ENCODE measurements at places on chromosomes 3 and 15. TPM values are rescaled to one million over a fixed set of nuclear protein-coding genes. Genes with fewer than 3 reads are reported as not detected.

The RYR3 gene
- 1.1 TPM for total RNA-seq

The CD200 gene
- 7.1 TPM for total RNA-seq

DNA sequence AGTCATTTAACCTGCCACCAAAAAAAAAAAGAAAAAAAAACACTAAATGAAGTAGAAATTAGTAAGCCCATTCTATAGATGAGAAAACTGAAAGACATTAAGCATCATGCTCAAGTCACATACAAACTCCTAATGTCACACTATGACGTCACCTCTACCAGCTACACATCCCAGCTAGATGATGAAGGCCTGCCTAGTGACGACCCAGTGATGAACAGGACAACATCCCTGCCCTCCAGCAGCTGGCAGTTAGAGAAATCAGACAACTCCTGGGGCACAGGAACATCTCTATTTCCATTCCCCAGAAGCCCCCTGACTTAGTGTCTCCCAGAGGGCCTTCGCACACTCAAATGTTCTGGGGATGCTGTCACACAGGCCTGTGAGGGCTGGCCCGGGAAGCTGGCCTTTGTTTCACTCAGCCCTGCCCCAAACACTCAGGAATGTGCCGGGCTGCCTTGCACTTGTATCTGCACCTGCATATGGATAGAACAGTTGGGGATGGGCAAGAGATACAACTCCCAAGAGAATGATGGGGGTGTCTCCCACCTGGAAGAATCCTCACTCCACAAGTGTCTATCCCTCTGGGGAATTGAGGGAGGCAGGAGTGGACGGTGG, 7.0 kb upstream of the HAPLN3 start:
- no peaks in the 10 kb centered on the region for H3K36me3 ChIP-seq
- H3K27ac ChIP-seq, result no peak overlapping the region
- H3K4me1 ChIP-seq, result peaks cover 4% of the 10 kb centered on the region
- no peaks in the 10 kb centered on the region for H3K27me3 ChIP-seq
- DNase-seq, result no peak

- H3K36me3 ChIP-seq, result no peaks in the 10 kb centered on the region
- no peaks in the 10 kb centered on the region for H3K4me1 ChIP-seq
- no peaks in the 10 kb centered on the region for H3K27me3 ChIP-seq
- H3K4me3 ChIP-seq, result no peak overlapping the region
Observed at GRCh38 chr3:149534671-149535332, 60.3 kb downstream of the TM4SF4 start.

DNA sequence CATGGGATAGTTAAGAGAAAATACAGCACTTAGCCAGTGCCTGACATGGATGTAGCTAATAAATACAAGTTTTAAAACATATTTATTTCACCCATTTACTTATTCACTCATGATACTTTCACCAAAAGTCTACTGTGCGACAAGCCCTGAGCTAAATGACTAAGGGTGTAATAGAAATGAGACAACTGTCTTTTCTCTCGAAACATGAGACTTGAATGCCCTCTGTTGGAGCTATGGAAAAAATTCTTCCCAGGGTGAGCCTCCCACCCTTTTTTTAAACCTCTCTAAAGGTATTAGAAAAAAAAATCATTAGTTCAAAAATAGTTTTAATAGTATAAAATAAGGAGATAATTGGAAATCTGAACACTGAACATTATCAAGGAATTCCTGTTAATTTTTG, 24.3 kb upstream of the RPL14 start:
- no peaks in the 10 kb centered on the region for H3K27me3 ChIP-seq
- no peaks in the 10 kb centered on the region for H3K4me1 ChIP-seq
- no peak overlapping the region for H3K27ac ChIP-seq
- H3K36me3 ChIP-seq, result no peaks in the 10 kb centered on the region
- DNase-seq, result no peak

- no peaks in the 10 kb centered on the region for H3K4me1 ChIP-seq
- H3K36me3 ChIP-seq, result no peaks in the 10 kb centered on the region
- no peak for DNase-seq
Observed at GRCh38 chr3:72418856-72419255, 429.4 kb downstream of the SHQ1 start.

The BSN gene
- total RNA-seq, result 0.17 TPM

GRCh38 chr3:128383316-128384235, 83.1 kb downstream of the DNAJB8 start:
- H3K4me3 ChIP-seq, result no peak overlapping the region
- DNase-seq, result peak; percentile 93
- peaks cover 16% of the 10 kb centered on the region for H3K4me1 ChIP-seq
- H3K36me3 ChIP-seq, result no peaks in the 10 kb centered on the region
- H3K27ac ChIP-seq, result no peak overlapping the region

The ITGA11 gene
- 2.4 TPM for total RNA-seq

- no peaks in the 10 kb centered on the region for H3K36me3 ChIP-seq
- DNase-seq, result no peak
- no peaks in the 10 kb centered on the region for H3K4me1 ChIP-seq
- H3K4me3 ChIP-seq, result no peak overlapping the region
- H3K27me3 ChIP-seq, result no peaks in the 10 kb centered on the region
Observed at GRCh38 chr3:51777985-51778384, 1.1 kb downstream of the IQCF6 start.

- peak; percentile 22 for DNase-seq
- no peaks in the 10 kb centered on the region for H3K4me1 ChIP-seq
- H3K36me3 ChIP-seq, result no peaks in the 10 kb centered on the region
- H3K27me3 ChIP-seq, result peaks cover 3% of the 10 kb centered on the region
Observed at GRCh38 chr15:50183112-50183794, 1.3 kb downstream of the SLC27A2 start.
